ENCODE measurements at places on chromosomes 5 and 9. TPM values are rescaled to one million over a fixed set of nuclear protein-coding genes. Genes with fewer than 3 reads are reported as not detected.

The SLC6A18 gene
- not detected for total RNA-seq

The ANKRD18B gene
- 5.5 TPM for total RNA-seq

The GKAP1 gene
- total RNA-seq, result 18.5 TPM

The KIF24 gene
- total RNA-seq, result 3.2 TPM

The ANKRD33B gene
- 1.8 TPM for total RNA-seq

The C9orf153 gene
- total RNA-seq, result 0.46 TPM

The RNF180 gene
- 110 TPM for total RNA-seq

The IFNA21 gene
- total RNA-seq, result not detected

The MCC gene
- 26.8 TPM for total RNA-seq

The ZNF346 gene
- 32.3 TPM for total RNA-seq

The INSL4 gene
- total RNA-seq, result not detected

The F12 gene
- 7.4 TPM for total RNA-seq

The GOLPH3 gene
- 66.2 TPM for total RNA-seq

The RETREG1 gene
- total RNA-seq, result 64.4 TPM

The CCDC152 gene
- total RNA-seq, result 14.1 TPM

The DOLK gene
- 20.5 TPM for total RNA-seq

The CYLC2 gene
- total RNA-seq, result not detected

The COQ4 gene
- 24.9 TPM for total RNA-seq

The PTGS1 gene
- 1.4 TPM for total RNA-seq

The DCANP1 gene
- not detected for total RNA-seq

Data from diencephalon (tissue), 1 donor.